ENCODE measurements at places on chromosomes 7 and 10.

- no peak for DNase-seq
These were observed 184.0 kb upstream of the HABP2 start for GRCh38 chr10:113368666-113369364.

DNA sequence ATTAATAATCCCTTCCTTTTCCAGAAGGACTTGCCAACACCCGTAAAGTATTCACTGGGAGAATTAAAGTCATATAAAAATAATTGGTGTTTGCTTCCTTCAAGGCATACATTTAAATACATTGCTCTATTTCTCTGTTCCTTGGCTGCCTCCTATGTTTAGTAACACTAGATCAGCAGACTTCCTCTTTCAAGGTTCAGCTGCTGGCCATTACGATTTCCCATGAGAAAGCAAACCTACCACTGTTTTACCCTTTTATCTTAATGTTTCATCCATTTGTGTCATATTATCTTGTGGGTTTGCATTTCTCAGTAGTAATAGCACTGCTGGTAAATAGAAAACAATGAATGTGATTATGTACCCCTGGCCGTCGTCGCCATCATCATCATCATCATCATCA is 313.8 kb upstream of the BMPER start:
- no peak for DNase-seq

DNA sequence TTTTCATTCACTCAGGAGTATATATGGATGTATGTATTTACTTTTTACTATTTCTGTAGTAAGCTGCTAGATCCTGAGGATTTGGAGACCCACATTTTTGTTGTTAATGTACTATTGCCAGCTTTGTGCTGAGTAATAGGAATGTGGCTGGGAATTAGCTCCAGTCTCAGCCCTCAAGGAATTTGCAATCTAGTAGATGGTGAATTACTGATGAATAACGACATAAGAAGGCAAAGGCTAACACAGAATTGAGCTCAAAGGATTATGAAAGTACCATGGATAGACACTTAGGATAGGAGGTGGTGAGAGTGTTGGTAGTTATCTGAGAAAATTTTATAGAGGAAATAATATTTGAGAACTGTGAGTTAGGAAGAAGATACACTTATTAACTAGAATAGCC is 19.9 kb downstream of the CASD1 start:
- DNase-seq, result no peak

GRCh38 chr10:122485670-122486069 is 24.3 kb downstream of the HTRA1 start:
- DNase-seq, result no peak

DNA sequence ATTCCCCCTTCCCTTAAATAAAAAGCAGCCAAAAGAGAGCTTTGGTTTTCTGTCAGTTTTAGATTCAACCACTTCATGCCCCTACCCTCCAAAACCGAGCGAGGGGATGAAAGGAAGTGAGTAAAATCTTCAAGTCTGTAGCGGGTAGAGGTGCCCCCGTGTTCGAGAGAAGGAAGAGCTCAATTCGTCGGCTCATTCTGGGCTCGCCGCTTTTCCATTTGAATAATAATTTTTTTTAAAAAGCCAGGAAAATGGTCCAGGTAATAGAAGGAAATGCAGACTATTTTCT is 436.2 kb upstream of the GALNT17 start:
- DNase-seq, result no peak

DNA sequence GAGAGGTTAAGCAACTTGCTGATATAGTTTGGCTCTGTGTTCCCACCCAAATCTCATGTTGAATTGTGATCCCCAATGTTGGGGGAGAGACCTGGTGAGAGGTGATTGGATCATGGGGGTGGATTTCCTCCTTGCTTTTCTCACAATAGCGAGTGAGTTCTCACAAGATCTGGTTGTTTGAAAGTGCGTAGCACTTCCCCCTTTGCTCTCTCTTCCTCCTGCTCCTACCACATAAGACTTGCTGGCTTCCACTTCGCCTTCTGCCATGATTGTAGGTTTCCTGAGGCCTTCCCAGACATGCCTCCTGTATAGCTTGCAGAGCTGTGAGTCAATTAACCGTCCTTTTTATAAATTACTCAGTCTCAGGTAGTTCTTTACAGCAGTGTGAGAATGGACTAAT is 13.5 kb upstream of the ZNRF2 start:
- DNase-seq, result no peak

DNA sequence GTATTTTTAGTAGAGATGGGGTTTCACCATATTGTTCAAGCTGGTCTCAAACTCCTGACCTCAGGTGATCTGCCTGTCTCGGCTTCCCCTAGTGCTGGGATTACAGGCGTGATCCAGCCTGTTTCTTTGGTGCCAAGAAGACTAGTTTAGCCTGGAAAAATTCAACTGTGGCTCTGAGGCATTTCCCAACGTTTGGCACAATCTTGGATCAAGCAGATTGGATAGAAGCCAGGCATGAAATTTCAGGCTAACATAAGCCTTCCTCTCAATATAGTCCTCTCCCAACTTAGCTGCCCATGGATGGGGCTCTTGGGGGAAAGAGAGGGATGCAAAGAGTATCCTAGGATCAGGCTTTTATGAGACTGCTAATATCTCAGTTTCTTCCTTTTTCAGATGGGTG is 53.8 kb downstream of the APBB1IP start:
- no peak for DNase-seq

DNA sequence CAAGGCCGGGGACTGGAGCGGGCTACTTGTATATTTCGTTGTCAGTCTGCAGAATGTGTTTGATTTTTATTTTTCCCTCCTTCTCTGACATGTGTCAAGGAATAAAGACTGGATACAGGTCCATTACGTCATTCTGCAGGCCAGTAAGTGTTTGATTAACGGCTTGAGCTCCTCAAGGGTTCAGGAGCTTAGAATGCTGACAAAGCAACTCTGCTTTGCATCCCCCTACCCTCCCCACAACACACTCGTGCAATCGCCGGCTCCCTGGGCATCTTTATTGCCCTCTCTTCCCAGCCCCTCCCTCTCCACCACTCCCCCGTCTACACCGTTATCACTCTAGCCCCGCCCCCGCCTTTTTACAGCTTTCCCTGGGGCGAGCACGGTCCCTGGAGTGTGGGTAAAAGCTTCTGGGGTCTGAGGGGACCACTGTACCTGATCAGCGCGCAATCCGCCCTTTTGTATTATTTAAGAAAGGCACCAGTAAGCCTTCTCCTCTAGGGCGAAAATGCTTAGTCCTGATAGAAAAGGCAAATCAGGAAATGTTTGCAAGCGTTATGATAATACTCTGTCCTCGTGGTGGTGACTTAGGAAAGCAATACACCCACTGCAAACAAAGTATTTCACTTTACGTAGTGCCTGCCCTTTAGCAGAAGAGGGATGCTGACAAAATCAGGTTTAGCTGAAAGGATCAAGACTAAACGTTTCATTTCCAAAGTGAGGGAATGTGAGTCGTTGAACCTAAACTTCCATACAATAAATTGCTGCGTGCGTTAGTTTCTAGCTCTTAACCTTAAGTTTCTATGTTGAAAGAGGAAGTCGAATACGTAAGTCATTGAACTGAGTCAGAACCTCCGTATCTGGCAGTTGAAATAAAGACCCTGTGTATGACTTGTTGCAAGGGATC is 1.4 kb upstream of the CREB5 start:
- no peak for DNase-seq

GRCh38 chr10:73840056-73840402 is 28.6 kb upstream of the NDST2 start:
- no peak for DNase-seq

DNA sequence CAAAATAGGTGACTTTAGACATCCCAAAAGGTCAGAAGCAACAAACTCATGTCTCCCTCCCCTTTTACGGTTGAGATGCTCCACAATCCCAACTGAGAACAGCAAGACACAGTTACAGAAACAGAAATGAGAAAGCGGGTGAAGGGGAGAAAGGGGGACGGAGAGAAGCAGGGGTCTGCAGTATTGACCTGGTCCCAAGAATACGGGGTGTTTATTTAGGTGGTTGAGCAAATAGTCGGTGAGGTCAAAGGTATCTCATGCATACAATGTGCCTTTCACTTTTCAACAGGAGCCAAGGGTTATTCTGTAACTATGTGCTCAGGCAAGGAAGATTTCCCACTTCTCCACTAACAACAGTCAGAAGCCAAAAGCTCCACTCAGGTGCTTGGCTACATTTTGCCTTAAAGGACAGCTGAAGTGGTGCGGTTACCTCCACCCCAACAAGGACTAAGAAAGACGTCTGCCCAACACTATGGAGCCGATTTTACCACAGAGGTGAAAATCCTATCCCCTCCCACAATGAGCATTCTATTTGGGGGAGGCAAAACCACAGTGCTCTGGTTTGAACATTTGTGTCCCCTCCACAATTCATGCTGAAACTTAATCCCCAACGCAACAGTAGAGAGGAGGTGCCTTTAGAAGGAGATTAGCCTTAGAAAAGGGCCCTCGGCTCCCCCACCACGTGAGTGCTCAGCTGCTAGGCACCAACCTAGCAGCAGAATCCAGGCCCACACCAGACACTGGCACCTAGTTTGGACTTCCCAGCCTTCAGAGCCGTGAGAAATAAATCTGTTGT is 77.9 kb downstream of the PARD3 start:
- no peak for DNase-seq

DNA sequence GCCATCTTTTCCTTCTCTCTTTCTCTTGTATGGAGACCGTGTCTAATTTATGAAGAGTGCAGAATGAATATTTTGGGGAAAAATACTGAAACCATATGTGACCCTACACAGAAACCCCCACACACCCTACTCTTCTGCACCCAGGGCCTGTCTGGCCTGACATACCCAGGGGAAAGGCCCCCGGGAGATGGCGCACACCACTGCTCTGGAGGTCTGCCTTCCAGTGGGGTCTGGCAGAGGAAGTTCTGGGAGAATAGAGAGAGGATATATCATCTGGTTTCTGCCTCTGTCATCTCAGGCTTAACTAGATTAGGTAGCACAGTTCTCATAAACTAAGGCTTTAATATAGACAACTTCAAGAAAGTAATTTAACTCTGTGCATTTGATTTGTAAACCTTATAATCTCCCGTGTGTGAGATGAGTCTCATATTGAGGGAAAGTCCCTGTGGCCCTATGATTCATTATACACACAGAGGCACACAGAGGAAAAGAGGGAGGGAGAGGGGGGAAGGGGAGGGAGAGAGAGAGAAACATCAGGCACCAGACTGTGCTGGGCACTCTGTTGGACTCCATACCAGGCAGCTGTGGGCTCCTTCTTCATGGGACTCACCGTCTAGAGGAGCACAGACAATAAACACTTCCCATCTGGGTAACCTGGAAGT is 123.3 kb downstream of the AOAH start:
- DNase-seq, result peak; percentile 13

- DNase-seq, result no peak
These were observed 4.7 kb downstream of the LRWD1 start for GRCh38 chr7:102469351-102469971.

- no peak for DNase-seq
These were observed 30.6 kb downstream of the RPA3 start for GRCh38 chr7:7687800-7688199.

DNA sequence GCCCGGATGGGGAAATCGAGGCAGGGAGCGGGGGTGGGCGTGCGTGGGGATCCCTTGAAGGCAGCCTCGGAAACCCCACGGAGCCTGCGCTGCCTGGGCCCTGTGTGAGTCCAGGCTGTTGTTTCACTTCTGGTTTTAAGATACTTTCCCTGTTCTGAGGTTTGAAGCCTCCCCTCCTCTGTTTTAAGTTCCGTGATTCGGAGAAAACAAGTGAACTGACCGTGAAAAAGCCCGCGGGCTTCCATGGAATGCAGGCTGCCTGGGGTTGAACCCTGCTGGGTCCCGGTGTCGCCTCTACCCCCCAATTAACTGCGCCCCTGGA is 401 bp downstream of the LRRC27 start:
- no peak for DNase-seq

DNA sequence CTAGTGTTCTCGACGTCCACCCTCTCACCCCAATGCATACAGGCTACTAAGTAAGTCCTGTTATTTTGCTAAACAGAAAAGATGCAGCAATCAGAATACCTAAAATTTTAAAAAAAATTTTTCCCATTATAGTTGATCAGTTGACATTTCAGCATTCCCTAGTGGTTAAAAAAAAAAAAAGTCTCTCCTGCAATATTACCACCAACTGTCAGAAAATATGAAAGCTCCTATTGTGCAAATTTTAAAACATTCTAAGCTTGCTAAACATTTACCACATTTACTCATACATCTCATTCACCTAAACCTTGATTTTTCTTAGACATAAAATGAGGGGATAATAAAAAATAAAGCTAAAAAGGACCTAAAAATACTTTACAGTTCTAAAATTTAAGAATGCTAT is 165.6 kb downstream of the AVL9 start:
- DNase-seq, result no peak

DNA sequence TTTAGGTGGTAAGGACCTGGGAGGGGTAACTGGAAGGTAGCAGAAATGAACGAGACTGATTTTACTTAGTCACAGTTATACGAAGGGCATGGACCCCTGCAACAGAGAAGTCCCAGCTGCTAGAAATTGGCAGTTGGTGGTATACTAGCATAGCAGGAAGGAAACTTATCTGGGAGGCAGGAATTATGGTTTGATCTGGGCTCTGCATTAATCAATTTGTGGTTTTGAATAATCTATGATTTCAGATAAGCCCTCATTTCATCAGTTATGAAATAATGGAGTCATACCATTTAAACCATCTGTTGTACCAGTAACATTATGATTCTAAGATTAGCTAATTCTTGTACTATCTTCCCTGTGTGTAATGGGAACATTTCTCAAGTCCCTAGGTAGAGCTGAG is 54.0 kb upstream of the TMEM229A start:
- DNase-seq, result no peak

- no peak for DNase-seq
These were observed 176.6 kb upstream of the TNS3 start for GRCh38 chr7:47758546-47758945.

GRCh38 chr10:74883428-74883827 is 57.0 kb downstream of the KAT6B start:
- no peak for DNase-seq

- no peak for DNase-seq
These were observed 648.8 kb downstream of the NXPH1 start for GRCh38 chr7:9082203-9082602.

DNA sequence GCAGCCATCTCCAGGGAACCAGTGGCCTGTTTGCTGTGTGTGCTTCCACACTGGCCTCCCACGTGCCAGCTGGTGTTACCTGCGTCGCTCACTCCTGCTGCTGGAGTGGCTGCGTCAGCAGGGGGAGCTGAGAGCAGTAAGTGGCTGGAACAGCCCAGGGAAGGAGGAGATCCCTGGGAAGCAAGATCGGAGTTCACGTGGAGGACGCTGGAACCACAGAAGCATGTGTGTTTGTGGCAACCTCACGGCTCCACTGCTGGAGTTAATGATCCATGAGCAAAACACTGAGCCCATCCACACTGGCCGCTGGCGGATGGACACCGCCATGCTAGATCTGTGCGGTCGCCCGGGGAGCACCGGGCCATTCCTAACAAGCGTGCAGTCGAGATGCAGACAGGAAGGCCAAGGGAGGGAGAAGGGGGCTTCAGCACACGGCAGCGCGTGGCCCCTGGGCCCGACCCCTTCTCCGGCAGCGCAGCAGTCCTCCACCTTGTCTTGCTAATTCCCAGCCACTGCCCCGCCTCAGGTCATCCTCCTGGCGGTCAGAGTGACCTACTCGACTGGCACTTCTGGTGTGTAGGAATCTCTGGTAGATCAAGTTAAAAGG is 68.5 kb upstream of the EEPD1 start:
- no peak for DNase-seq

All from CD4-positive, CD25-positive, alpha-beta regulatory T cell (primary cell).